Activated naive CD4-positive, alpha-beta T cell treated with anti-CD3 and anti-CD28 coated beads, Interleukin-2, amount 50 U/mL, for 72 hours (primary cell): ENCODE measurements at places on chromosomes 1 and 21. TPM values are rescaled to one million over a fixed set of nuclear protein-coding genes. Genes with fewer than 3 reads are reported as not detected.

Gene OLIG1
- total RNA-seq: not detected

Gene MEX3A
- total RNA-seq: 0.49 TPM

Gene CRP
- not detected for total RNA-seq

- DNase-seq: peak; percentile 42
These were observed 1.7 kb downstream of the TFAP2E start for GRCh38 chr1:35574655-35575415.

DNA sequence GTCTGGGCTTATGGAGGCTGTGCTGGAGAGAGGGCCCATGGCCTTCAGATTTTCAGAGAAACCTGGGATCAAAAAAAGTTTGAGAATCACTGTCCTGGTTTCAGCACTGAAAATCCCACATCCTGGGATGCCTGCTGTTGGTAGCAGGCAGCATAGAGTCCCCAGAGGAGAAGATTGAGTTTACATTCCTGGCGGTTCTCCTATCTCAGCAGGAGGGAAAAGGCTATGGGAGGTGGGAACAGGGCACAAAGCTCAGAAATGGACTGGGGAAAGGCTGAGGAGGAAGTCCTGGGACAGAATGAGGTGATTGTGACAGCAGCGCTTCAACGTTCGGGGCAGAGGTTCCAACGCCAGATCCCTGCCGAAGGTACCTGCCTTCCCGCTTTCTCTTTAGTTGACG, 103.4 kb downstream of the ETS2 start:
- no peak for DNase-seq

DNA sequence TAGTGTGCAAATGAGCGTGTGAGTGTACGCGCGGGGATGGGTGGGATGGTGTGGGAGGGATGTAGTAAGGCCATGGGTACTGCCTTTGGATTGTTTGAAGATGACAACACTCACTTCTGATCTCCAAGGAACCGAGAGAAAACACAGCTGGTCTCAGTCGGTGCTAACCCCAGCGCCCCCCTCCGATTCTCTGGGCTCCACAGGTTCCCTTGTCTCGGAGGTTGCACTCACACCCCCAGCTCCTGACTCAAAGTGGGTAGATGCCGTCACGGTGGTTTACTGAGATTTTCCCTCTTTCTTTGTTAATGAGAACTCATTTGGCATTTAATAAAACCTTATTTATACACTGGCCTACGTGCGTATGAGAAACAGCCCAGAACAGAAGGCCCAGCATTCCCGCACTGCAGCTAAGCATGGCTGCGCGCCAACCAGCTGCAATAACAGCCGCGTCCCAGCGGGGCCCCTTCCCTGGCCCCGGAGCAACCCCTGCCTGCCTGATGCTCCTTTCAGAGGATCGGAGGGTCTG, 25.8 kb downstream of the ABCA4 start:
- no peak for DNase-seq

DNA sequence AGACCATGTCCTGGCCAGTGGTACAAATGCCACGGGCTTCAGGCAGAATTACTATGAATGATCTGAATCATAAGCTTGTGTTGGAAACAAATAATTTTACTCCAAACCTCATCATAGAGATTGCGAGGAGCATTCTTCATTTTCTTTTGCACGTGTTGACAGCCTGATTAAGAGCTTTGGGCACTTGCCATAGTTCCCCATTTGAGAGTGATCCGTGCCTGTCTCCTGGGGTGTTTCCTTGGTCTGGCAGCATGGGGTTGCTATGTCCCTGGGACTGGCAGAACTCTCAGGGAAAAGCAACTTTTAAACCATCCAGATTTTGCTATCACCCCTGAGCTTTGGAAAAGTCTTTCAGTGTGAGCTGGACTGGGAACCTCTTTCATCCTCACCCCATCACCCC, 54.3 kb upstream of the KCNJ6 start:
- no peak for DNase-seq

DNA sequence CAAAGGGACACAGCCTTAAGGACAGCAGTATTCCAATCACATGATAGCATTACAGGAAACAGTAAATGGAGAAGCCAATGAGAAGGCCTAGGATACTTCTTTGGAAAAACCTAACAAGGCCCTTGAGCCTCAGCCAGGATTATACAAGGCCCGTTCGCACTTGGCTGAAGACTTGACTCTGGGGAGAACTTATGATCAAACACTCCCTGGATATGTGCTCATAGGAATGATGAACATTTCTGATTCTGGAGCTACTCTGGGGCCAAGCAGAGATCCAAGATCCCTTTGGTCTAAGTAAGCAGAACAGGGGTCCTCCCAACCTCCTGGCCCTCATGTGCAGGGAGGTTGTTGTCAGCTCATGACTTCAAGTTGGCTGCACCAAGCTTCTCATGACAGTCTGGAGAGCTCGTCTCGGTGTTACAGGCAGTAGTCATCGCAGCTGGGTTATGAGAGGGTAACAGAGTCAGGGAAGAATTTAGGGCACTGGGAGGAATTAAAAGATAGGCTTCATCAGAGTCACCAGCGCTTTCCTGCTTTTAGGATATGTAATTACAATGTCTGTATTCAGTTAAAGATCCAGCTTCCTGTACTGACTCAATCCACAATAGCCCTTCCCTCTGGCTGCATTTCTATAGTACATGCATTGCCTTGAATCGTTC, 92.5 kb upstream of the IRF2BP2 start:
- no peak for DNase-seq

DNA sequence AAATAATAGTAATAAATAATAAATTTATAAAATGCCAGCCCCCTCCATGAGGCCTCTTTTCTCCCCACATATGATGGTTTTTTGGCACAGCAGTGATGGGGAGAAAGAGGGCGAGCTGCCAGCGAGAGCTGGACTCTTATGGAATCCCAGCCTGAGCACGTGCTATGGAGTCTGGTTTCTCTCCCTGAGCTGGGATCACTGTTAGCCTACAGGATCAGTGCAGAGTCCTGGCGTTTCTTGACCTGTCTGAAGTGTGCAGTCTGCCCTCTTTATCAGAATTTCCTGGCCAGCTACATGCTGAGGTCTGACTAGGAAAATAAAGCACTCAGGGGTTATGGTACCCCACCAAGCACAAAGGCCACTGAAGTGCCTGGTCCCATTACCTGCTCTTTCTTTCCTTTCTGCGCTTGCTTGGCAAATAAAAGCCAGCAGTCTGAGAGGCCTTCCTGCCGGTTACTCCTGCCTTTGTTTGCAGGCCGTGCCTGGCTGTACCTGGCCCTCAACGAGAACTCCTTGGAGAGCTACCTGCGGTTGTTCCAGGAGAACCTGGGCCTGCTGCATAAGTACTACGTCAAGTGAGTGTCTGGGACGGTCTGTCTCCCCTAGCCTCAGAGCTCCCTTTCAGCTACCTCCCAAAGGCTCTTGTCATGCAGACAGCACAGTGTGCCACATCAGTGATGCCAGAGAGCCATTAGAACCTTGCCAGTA, 18.5 kb upstream of the SLC25A34 start:
- no peak for DNase-seq

GRCh38 chr1:112625696-112626095, 6.1 kb downstream of the CAPZA1 start:
- DNase-seq: no peak
